ENCODE measurements at places on chromosomes 16 and 17.
A peak's percentile ranks its signal among the peaks of the same experiment; 100 is the strongest.

DNA sequence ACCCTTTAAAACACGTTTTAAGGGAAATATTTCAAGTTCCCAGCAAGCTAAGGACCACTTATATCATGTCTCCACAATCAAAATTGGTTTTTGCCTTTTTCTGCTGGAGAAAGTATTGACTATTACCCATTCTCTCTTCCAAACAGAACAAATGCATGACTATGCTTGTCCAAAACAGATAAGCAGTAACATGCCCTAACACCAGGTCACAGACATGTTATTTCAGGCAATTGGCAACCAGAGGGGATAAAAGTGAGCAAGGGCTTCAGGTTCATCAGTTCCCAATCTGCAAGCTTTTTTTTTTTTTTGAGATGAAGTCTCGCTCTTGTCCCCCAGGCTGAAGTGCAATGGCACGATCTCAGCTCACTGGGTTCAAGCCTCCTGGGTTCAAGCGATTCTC lies 15.0 kb downstream of the SKA2 start:
- DNase-seq = no peak

- no peak for DNase-seq
Measured at GRCh38 chr16:74577882-74578366, 29.0 kb downstream of the GLG1 start.

GRCh38 chr16:30142672-30143346 lies 19.8 kb upstream of the MAPK3 start:
- DNase-seq = peak; percentile 71

- no peak for DNase-seq
Measured at GRCh38 chr16:10138881-10139280, 43.3 kb downstream of the GRIN2A start.

GRCh38 chr17:57750895-57751294 lies 5.8 kb upstream of the CCDC182 start:
- no peak for DNase-seq

DNA sequence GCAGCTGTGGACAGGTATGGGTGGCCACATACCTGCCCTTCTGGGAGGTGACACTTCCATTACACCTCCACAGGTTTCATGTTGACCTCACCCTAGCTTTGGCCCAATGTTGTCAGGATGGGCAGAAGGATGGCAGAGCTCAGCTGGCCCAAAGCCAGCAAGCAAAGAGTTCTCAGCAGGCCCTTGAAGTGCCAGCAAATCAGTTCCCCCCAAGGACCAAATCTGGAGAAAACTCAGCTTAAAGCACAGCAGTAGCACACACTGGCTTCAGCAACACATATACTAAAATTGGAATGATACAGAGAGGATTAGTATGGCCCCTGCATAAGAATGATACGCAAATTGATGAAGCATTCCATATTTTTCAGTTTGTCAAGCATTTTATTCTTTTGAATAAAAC lies 13.4 kb downstream of the ARL4D start:
- no peak for DNase-seq

DNA sequence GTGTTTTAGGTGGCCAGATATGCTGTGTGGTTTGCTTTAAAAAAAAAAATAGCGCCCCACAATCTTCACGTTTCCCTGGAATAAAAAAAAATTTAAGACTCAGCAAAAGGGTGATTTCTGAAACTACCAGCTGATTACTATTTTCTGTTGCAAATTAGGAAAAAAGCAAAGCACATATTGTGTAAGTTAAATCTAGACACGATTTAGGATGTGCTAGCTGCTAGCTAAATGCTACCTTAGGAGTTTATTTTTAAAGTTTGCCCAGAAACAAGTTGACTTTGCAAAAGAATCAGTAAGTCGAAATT lies 944 bp upstream of the MARF1 start:
- DNase-seq = no peak

GRCh38 chr16:77553130-77553529 lies 118.3 kb upstream of the ADAMTS18 start:
- no peak for DNase-seq

DNA sequence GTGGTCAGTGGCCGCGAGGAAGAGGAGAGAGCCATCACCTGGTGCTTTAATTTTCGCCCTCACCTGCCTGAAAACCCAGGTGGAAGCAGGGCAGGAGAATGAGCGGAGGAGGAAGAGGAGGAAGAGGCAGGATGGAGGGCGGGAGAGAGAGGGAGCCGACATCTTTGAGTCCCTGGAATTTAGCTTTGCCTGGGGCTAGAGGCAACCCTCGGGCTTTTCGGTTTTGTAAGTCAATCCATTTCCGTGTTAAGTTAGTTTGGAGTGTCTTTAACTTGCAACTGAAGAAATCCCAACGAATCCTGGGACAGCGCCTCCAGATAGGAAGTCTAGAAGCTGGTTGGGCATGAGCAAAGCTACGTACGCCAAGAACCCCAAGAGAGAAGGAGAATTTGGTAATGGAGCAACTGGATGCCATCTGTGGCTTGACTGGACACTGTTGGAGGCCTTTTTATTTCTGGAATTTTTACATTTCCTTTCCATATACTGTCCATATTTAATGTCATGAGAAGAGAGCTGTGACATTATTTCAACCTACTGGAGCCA lies 36.9 kb upstream of the ATP2A3 start:
- DNase-seq = no peak

DNA sequence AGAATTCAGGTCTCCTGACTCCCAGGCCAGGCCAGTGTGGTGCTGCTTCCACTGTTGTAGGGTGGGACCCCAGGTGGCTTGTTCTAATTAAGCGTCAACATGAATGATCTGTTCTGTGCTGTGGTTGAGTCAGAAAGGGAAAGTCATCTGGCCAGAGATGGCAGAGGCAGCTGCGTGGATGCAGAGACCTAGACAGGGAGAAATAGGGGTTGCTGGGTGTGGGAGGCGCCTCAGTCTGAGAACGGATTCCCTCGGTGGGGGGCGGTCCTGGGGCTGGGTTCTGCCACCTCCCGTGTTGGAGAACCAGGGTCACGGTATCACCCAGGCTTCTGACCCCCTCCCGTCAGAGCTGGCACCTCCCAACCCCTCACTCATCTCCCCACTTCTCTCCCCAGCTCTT lies 5.6 kb downstream of the FBRS start:
- DNase-seq = no peak

- DNase-seq = no peak
Measured at GRCh38 chr17:41451154-41451728, 10.5 kb upstream of the KRT38 start.

- peak; percentile 13 for DNase-seq
Measured at GRCh38 chr16:5490499-5490898, 392.9 kb upstream of the EEF2KMT start.

DNA sequence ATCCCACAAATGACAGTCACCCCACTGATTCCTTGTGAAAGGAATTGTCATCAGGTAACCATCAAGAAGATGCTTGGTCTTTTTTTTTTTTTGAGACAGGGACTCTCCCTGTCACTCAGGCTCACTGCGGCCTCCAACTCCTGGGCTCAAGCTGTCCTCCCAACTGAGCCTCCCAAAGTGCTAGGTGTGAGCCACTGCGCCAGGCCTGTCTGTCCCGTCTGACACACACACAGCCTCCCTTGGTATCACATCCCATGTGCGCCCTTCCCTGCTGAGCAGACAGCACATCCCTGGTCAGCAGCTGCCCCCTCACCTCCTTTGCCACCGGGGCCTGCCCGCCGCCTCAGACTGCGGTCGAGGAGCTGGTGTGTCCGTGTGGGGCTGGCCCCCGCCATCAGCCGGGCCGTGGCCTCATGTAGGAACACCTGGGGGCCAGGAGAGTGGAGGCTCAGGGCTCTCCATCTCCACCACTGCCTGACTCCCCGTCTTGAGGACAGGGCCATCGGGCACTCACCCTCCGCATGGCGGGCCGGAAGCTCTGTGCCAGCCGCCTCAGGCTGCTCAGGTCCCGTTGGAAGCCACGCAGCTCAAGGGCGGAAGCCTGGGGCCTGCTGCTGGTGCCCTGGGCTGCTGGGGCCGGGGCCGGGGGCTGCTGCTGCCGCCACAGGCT lies 23.6 kb downstream of the SREBF1 start:
- DNase-seq = no peak

DNA sequence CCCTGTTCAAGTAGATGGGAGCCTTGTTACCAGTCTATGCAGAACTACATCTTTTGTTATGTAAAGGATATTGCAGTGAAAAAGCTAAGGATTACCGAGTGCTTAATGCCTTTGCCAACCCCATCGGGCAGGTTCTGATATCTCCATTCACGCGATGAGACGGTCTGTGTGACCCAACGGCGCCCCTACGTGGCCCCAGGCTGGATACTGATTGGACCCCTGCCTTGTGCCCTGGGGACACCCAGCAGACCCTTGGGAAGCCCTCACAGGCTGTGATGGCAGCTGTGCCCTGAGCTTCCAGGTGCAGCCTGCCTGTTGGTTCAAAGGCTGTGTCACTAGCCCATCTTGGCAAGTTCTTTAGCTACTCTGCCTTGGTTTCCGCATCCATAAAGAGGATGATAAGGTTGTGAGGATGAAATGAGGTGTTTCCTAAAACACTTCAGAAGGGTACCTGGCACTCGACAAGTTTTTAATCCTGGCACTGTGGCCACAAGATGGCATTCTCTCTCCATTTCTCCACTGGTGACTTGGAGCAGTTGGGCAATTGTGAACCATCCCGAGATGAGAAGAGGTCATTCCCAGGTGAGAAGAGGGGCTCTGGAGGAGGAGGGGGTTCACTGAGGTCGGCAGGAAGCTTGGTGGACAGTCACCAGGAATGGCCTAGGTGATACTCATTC lies 33.6 kb downstream of the HAPSTR1 start:
- no peak for DNase-seq

DNA sequence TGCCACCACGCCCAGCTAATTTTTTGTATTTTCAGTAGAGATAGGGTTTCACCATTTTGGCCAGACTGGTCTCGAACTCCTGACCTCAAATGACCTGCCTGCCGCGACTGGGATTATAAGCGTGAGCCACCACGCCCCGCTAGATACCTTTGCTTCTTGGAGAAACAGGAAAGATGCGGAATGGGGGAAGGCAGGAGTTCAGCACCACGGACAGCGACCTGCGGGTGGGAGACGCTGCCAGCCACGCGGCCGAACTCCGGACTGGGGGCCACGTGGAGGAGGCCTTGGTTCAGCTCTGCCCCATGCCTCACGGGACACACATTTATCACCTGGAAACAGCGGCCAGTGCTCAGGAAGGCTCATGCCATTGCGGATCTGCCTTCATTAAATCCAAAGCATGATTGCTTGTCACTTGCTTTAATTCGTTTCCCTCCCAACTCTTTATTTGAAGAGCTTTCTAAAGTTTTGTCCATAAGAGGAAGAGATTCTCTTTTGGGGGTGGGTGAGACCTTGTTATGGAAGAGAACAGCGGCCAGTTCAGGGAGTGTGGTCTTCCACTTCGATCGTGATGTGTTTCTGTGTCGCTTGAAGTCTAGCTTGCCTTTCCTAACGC lies 219.9 kb downstream of the ENGASE start:
- no peak for DNase-seq
